HCEC 1CT (cell line): ENCODE measurements at places on chromosomes 11 and 22.

- no peak for DNase-seq
These were observed 32.2 kb upstream of the PTPRJ start for GRCh38 chr11:47948137-47948536.

DNA sequence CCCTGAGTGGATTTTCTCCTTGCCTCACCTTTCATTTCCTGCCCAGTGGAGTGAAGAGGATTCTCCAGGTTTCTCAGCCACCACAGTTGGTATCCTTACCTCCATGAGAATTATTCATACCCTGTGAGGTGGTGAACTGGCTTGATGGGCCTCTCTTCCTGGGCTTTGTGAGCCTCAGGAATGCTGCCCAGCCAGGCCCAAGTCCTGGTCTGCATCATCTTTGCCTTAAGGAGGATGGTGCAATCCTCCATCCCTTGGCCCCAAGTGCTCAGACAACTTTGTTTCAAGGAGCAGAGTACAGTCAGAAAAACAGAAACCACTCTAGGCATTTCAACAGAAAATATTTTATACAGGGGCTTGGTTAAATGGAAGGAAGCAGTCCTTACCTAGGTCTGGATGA is 114.2 kb upstream of the CADM1 start:
- no peak for DNase-seq

DNA sequence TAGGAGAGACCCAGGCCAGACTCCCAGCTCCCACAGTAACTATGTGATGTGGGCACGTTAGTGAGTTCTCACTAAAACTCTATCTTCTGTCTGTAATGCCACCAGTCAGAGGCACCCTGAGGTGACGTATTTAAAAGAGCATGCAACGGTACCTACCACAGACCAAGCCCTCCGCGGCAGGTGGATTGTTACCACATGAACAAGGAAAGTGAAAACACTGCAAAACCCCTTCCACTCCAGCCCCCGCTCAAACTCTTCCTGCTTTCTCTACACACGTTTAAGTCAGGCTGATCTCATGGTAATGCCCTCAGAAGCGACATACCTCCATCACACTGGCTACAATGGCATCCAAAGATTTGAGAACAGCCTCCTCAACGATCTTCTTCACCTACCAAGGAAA is 36.7 kb downstream of the SERPIND1 start:
- no peak for DNase-seq

DNA sequence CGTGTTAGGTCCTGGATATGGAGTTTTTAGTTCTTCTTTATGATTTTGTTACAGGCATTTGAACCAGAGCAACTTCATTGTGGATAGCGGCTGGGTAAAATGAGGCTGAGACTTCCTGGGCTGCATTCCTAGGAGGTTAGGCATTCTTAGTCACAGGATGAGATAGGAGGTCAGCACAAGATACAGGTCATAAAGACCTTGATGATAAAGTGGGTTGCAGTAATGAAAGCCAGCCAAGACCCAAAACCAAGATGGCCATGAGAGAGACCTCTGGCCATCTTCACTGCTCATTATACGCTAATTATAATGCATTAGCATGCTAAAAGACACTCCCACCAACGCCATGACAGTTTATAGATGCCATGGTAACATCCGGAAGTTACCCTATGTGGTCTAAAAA is 23.4 kb upstream of the CLMP start:
- peak; percentile 29 for DNase-seq

- DNase-seq: peak; percentile 26
These were observed 1.9 kb downstream of the PATL1 start for GRCh38 chr11:59666969-59667368.

DNA sequence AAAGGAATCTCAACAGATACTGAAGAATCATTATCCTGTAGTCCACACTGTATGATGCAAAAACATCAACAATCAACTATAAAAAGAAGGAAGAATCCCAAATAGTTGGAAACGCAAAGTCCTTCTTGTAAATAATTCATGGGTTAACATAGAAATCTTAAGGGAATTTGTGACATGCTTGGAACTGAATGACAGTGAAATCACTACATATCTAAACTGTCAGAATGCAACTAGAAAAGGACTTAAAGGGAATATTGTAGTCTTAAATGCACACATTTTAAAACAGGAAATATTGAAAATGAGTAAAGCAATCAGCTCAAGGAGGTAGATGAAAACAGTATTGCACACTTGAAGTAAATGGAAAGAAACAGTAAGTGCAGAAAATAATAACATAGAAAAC is 147.6 kb upstream of the MPPED2 start:
- DNase-seq: no peak

DNA sequence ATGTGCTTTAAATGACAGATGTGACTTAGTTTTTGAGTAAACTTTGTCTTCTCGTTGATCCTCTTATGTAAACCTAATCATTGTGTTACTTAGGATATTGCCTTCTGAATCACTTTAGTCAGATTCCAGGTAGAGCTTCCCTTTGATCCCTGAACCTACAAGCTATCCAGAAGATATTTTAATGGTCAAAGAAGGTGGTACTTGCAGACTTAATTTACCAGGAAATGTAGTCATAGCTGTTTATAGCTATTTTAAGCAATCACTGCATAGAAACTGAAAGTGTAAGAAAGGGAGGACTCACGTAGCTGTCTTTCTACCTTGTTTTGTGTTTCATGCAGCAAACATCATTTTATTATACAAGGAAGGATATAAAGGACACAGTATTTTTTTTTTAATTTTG is 189.5 kb downstream of the DDX10 start:
- DNase-seq: no peak

DNA sequence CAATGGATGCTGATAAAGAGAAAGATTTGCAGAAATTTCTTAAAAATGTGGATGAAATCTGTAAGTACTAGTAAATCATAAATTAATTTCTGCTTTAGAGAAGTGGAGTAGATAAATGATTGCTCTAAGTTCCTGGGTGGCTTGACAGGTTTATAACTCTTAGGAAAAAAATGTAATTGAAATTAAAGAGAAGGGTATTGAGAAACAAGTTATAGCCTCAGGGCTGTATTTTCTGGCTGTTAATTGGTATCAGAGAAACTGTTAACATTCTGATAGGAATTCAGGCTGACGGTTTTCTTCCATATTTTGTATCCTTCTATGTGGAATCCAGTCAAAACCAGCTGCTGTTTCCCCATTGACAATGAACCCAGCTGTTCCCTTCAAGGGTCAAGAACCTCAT is 1.9 kb downstream of the TTC12 start:
- no peak for DNase-seq

DNA sequence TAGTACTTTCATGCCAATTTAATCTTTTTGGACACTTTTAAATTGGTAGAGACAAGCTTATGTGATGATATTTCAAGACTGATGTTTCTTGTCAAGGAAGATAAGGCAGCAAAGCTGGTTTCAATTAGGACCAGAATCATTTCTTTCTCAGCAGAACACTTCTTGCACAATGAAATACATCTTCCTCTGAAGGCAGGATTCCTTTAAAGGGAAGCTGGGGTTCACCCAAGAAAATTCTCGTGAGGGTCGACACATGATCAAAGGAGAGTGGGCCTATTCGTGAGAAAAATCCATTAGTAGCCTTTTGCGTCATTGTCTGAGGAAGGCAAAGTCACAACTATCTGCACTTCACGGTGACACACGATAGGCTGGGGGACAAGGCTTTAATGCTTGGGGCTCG is 17.6 kb downstream of the TTC12 start:
- DNase-seq: no peak
